Cardiac muscle cell (in vitro differentiated cells and primary cell): ENCODE measurements at places on chromosomes 13 and 19.

DNA sequence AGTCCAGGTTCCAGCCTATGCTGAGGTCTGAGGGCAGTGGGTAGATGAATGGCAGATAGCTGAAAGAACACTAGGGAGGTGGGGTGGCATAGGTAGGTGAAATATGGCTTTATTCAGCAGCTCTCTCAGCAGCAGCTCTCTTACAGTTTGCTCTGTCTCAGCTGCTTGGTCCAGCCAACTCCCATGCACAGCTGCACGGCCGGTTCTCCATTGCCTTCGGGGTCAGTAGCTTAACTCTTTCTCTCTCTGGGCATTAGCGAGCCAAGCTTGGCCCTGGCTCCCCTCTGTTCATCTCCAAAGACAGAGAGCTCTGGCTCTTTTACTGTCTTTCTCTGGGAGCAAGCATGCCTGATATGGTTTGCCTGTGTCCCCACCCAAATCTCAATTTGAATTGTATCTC is 151.9 kb downstream of the MYO16 start:
- DNase-seq: no peak

DNA sequence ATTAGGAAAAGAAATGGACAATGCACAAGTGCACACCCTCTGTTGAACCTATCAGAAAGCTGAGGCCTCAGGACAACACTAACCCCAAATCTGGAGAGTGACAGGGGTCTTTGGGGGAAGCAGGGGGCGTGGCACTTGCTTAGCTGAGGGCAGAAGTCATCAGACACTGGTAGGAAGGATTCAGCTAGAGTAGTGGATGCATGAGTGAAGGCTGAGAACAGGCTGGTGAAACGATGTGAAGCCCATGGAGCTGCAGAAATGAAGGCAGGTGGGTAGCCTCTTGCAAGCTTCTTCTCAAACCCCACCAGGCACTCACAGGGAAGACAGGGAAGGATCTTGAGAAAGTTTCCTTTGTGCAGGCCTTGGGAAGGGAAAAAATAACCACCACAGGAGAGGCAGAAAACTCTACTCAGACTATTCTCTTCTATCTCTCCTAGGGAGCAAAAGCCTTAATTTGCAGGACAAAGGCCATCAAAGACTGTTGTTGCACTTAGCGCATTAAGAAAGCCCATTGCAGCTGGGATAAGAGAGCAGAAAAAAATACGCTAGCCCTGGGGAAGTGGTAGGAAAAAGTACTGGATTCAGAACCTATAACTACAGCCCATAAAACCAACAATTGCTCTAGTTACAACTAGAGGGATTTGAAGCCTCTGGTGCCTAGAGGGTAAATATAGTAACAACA is 193.3 kb upstream of the ZNF536 start:
- no peak for DNase-seq

- no peak for DNase-seq
Measured at GRCh38 chr13:54077569-54077968, 1049.0 kb downstream of the OLFM4 start.

DNA sequence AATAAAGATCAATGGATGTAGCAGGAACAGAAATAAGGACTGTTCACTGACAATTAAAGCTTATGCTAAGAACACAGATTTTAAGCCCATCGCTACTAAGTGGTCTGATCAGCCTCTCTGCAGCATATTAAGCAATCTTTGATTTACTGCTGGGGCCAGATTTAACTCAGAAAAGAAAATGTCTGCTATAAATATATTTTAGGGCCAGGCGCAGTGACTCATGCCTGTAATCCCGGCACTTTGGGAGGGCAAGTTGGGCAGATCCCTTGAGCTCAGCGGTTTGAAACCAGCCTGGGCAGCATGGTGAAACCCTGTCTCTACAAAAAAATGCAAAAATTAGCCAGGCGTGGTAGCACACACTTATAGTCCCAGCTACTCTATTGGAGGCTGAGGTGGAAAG is 43.0 kb downstream of the METTL21C start:
- DNase-seq: peak; percentile 4

GRCh38 chr19:5156231-5156986 is 184.2 kb downstream of the PTPRS start:
- DNase-seq: no peak

DNA sequence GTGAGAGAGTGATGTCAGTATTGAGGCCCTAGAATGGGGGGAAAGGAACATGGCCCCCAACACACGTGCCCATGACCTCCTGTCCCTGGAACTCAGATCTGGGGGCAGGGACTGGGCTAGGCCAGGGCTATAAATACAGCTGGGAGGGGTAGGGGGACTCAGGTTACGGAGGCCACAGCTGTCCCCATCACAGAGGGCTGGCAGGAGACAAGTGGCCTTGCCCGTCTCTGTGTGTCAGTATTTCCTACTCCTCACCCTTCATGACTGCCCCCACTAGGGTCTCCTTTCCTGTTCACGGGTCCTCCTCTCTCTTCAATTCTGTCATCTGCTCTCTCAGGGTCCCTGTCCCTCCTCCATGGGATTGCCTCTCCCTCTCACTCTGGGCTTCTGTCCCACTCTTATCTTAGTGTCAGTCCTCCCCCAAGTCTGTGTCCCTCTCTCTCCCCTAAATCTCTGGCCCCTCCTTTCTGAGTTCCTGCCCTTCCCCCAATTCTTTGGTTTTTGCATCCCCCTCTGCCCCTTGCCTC is 687 bp upstream of the HRC start:
- DNase-seq: peak; percentile 80

DNA sequence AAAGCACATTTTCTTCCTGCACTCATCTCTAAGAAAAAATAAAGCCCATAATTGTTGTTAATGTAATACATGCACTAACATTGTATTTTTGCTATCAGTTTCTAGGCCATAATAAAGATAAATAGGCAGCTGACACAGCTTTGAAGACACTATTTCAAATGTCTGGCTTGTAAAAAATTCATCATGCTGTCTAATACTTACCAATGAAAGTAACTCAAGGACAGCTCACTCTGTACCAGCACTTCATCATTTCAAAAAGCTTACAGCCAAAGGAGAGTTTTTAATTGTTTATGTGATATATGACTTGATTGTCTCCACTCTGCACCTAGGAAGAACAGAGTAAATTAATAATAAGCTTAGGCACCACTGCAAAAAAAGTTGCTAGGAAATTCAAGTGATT is 1423.3 kb upstream of the PCDH20 start:
- no peak for DNase-seq

GRCh38 chr13:51065372-51066090 is 45.5 kb downstream of the C13orf42 start:
- no peak for DNase-seq

DNA sequence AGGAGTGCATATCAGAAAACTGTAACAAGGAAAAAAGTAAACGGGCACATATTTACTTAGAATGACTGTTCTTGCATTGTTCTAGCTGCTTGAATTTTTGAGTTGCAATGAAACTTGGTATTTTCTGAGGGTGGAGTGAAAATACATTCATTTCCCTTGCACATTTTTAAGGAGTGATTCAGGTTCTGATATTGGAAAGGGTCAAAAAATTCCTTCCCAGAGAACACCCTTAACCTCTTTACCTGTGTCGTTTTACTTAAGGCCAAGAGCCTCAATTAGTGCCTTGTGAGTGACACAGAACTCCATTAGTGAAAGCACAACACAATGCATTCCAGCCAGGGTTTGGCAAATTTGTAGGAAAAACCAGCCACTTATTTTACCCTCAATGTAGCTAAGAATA is 2.3 kb downstream of the ITGBL1 start:
- DNase-seq: no peak

DNA sequence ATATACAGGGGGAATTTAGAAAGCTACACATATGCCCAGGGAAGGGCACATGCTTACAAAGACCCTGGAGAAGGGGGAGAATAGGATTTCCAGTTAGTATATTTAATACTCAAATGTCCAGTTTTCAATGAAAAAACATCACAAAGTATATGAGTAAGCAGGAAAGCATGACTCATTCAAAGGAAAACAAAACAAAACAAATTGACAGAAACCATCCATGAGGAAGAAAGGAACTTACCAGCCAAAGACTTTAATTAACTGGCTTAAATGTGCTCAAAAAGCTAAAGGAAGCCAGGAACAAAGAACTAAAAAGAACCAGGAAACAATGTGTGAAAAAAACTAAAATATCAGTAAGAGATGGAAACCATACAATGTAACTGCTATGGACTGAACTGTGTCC is 716.2 kb upstream of the ARGLU1 start:
- DNase-seq: peak; percentile 21

DNA sequence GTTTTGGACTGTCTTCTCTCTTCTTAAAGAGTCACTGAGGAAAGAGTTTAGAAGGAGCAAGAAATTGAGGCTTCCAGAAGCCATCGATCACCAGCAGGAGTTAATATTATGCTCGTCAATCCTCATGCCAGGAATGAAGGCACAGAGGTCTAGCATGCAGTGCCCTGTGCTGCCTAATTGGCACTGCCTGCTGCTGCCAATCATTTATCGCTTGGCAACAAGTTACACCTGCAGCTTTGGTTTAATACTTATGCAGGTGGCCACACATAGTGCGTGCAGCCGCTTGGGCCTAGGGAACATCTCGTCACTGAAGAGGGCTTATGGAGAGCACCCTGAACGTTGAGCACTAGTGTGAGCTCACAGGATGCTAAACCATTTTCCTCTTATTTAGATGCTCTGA is 2.7 kb upstream of the SOX1 start:
- no peak for DNase-seq

GRCh38 chr13:112253631-112254030 is 122.5 kb upstream of the SPACA7 start:
- no peak for DNase-seq

- DNase-seq: no peak
Measured at GRCh38 chr19:19426216-19426615, 20.7 kb downstream of the GATAD2A start.
